ENCODE measurements at places on chromosomes 13 and 19.

DNA sequence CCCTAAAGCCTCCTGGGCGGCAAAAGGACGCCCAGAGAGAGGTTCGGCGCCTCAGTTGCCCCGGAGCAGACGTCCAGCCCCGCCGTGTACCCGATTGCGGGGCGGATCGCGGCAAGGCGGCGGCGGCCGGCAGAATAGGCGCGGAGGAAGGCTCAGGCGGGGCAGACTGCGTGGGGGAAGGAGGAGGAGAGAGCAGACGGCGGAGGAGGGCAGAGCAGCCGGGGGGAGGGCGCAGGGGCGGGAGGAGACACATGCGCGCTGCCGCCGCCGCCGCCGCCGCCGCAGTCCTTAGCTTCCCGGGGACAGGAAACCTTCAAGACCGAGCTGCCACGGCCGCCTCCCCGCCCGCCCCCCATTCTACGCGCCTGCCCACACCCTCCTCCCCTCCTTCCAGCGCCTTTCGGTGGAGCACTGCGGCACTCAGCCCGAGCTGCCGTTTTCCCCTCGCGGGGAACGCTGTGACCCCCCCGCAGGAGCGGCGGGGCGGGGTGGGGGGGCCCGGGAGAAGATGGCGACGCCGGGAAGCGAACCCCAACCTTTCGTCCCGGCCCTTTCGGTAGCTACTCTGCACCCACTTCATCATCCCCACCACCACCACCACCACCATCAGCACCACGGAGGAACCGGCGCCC is at the start of gene LRCH1:
Gene LRCH1, plus strand, starts transcription at position 282 of the 632 bp plus-strand sequence. Its CDS starts 227 bp downstream, at position 509.
- DNase-seq = peak; percentile 78

GRCh38 chr19:12721656-12722565 is 1.8 kb downstream of the TNPO2 start:
- DNase-seq = peak; percentile 64

DNA sequence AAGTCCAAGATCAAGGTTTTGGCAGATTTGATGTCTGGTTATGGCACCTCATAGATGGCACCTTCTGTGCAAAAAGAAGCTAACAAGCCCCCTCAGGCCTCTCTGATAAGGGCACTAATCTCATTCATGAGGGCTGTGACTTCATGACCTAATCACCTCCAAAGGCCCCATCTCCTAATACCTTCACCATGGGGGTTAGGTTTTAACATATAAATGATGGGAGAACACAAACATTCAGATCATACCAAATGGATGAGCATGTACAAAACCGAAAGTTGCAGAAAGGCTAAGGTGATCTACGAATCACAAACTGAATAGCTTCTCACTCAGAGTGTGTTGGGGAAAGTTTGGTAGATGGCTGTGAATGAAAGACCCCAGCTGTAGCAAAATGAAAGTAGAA is 217.4 kb downstream of the TBC1D4 start:
- DNase-seq = no peak

GRCh38 chr13:27972478-27972820 is 3.3 kb upstream of the CDX2 start:
- DNase-seq = no peak

GRCh38 chr19:29771708-29772414 is 39.9 kb upstream of the CCNE1 start:
- DNase-seq = peak; percentile 48

- no peak for DNase-seq
Measured at GRCh38 chr13:39963612-39964011, 308.1 kb downstream of the COG6 start.

GRCh38 chr13:51218626-51219025 is 3.6 kb upstream of the FAM124A start:
- no peak for DNase-seq

- DNase-seq = peak; percentile 82
Measured at GRCh38 chr19:19618219-19619051, at the start of gene PBX4. Gene PBX4, minus strand, starts transcription at chr19:19618687. Its CDS starts 58 bp downstream, at chr19:19618629.

DNA sequence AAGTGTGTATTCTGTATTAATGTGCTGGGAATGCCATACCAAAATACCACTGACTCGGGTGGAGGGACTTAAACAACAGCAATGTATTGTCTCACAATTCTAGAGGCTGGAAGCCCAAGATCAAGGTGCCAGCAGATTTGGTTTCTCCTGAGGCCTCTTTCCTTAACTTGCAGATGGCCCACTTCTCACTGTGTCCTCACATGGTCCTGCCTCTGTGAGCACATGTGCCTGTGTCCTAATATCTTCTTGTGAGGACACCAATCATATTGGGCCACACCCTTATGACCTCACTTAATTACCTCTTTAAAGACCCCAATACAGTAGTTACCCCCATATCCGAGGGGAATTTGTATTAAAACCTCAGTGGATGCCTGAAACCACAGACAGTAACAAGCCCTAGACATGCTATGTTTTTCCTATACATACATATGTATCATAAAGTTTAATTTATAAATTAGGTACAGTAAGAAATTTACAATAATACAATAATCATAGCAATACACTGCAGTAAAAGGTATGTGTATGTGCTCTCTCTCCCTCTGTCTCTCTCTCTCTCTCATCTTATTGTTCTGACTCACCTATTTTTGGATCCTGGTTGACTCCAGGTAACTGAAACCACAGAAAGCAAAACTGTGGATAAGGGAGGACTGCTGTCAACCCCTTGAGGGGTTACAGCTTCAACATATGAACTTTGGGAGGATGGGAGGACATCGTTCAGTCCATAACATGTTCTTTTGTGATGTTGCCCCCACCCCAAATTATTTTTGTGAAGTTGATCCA is 174.3 kb downstream of the IRS2 start:
- DNase-seq = no peak
